ENCODE measurements at places on chromosomes 2 and 18.
A peak's percentile ranks its signal among the peaks of the same experiment; 100 is the strongest.

DNA sequence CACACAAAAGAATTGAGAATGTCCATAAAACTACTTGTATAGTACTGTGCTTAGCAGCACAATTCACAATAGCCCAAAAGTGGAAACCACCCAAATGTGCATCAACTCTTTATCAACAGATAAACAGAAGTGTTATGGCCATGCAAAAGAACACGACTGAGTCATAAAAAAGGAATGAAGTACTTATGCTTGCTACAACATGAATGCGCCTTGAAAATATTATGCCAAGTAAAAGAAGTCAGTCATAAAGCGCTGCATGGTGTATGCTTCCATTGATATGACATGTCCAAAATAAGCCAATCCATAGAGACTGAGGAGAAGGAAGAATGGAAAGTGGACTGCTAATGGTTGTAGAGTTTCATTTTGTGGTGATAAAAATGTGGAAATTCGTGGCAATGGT, 12.1 kb upstream of the MAP2 start:
- DNase-seq, result no peak

- DNase-seq, result no peak
Measured at GRCh38 chr2:65746931-65747675, 314.7 kb upstream of the SPRED2 start.

- DNase-seq, result peak; percentile 47
Measured at GRCh38 chr18:48836231-48836805, 114.4 kb downstream of the SMAD7 start.

GRCh38 chr18:70037431-70038061, 89.9 kb upstream of the CD226 start:
- DNase-seq, result no peak

DNA sequence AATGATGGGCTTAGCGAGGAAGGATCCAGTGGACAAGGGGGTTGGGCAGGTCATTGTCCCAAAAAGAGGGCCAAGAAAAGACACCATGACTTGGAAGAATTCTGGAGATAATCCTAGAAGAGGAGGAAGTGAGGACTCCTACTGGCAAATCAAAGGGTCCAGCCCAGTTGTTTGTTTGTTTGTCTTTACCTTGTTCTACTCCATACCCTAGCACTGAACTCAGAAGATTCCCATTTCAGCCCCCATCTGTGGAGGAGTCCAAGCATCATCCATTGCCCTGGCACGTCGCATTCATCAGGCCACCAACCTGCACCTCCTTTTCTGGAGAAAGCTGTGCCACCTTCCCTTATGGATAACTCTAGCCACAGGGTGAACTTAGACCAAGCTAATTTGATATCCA, 326.2 kb downstream of the EN1 start:
- no peak for DNase-seq

- no peak for DNase-seq
Measured at GRCh38 chr2:135557530-135557929, 26.2 kb downstream of the R3HDM1 start.

DNA sequence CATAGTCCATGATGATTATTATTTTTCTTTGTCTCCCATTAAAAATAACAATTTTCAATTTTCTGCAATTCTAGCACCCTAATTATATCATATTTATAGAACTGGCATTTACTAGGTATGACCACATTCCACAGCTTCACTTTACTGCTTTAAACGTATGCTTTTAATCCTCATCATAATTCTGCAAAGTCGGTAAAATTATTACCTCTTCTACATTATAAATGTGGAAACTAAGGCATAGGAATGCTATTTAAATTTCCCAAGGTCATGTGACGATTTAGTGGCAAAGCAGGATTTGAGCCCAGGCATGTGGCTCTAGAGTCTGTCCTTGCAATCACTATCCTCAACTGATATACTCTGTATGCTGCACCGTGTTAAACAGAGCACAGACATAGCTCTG, 866.4 kb downstream of the EPHA4 start:
- no peak for DNase-seq

- DNase-seq, result peak; percentile 77
Measured at GRCh38 chr2:70123051-70123828, 36.0 kb downstream of the PCBP1 start.

GRCh38 chr2:63861220-63861822, 19.6 kb downstream of the UGP2 start:
- no peak for DNase-seq

DNA sequence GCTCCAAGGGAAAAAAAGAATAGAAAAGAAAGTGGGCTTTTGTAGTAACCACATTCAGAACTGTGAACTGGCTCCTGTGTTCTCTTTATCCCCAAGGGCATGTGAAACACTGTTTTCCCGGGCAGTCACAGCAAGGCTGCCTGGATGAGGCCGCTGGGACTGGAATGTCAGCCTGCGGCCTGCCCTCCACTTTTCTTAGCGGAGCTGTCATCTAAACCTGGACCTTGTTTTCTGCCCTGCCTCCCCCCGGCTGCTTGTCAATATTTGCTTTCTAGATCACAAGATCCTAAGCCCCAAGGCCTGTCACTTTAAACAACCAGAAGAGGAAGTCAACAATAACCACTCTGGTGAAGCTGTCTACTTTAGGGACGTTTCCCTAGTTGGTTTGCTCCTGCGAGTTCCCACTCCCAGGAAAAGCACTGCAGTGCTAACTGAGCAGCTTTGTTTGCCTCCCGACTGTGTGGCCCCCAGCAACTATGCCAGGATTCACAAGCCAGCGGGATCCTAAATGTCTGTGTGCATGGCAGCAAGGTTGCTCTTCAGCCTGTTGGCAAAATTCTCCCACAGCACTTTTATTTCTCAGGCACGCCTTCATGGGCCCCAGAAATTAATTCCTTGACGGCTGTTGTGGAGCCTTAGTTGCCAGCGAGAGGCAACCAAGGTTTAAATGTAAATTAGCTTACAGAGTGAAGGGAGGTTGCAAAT, 30.6 kb downstream of the SOWAHC start:
- no peak for DNase-seq

DNA sequence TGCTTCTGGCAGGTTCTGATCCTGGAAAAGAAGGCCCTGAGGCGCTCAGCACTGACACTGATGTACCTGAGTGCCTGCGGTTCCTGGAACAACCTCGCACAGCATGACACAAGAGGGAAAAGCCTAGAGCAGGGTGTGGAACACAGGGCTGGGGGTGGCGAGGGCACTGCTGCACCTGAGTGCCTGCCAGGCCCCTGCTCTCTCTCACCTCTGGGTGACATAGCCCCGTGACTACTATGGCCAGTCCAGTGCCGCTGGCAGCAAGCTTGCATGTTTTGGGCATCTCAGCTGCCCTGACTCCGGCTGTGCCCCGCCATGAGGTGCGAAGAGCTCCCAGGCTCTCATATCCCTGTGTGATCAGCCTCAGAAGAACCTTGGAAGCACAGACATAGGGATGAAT, 825.2 kb upstream of the SALL3 start:
- DNase-seq, result no peak

- no peak for DNase-seq
Measured at GRCh38 chr2:206853915-206854314, 85.4 kb upstream of the CPO start.

DNA sequence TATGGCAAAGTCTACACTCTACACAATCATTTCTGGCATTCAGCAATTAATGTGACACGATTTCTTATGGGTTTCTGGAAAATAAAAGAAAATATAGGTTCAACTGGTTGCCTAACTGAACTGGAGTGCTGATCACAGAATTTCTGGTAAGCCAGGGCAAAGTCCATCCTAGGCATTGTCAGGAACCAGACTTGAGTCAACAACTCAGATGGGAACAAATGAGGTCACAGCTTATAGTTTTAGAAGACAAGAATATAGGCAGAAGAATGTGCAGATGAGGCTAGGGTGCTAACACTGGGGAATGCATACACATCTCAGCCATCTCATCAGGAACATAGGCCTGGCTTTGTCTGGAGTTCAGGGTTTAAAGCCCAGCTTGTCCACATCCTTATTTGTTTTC, 317.2 kb upstream of the ID2 start:
- no peak for DNase-seq

- DNase-seq, result no peak
Measured at GRCh38 chr2:104523921-104524320, 330.0 kb upstream of the POU3F3 start.

DNA sequence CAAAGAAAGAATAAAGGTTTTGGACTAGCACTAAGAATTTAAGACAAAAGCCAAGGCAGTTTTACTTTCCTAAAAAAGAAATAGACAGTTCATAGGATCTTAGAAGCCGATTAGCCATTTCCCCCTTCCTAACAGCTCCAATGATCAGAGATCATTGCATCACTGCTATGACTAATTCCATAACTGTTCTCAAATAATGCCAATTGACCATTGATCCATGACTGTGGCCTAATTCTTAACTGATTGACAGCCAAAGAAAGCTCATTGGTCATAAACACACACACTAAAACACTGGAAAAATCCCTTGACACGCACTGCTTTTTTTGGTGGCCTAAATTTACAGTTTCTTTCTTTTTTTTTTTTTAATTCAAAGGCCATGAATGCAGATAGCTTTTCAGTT, 345.0 kb upstream of the ACVR2A start:
- DNase-seq, result no peak

GRCh38 chr18:12398625-12399024, 9.1 kb upstream of the PRELID3A start:
- DNase-seq, result no peak

- DNase-seq, result no peak
Measured at GRCh38 chr2:241906826-241907570, 37.5 kb downstream of the RTP5 start.

DNA sequence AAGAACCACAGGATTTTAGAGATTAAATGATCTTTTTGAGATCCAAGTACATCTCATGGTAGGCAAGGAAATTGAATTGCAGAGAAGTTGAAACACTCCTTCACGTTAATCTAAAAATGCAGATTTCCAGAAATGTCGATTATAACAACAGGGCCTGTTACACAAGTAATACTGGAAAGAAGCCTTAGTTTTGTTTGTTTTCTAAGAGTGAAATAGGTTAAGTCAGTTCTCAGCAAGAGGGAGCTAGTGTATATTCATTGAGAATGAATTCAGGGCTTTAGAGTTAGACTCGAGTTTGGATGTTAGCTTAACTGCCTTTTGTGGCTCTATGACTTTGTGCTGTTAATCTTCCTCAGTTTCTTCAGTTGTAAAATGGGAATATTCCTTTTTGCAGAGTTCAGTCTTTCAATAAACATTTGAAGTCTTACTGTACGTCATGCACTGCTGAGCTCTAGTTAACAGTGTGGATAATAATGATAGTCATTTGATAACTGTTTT, 926 bp downstream of the NDUFV2 start:
- no peak for DNase-seq

- DNase-seq, result no peak
Measured at GRCh38 chr2:24123922-24124580, 782 bp downstream of the FAM228B start.

GRCh38 chr2:132915812-132916549, 246.0 kb upstream of the LYPD1 start:
- DNase-seq, result no peak

DNA sequence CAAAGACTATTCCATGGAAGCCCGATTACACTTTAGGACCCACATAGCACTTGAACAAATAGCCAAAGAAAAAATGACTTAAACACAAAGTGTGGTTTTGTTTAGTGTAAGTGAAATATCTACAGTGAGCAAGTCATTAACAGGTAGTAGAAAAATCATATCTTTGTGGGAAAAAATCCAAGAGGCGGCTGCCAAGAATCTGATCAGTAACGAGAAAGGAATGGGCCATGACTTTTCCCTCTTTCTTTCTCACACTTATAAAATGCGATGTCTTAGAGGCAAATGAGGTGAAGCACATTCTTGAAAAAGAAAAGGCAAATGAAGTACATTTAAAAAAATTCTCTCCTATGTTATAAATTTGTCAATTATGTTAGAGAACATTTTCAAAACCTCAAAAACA, 12.9 kb upstream of the GEMIN6 start:
- no peak for DNase-seq

GRCh38 chr2:237931205-237931721, 35.6 kb upstream of the UBE2F start:
- DNase-seq, result no peak

- no peak for DNase-seq
Measured at GRCh38 chr2:26873286-26873983, 25.5 kb downstream of the DPYSL5 start.

DNA sequence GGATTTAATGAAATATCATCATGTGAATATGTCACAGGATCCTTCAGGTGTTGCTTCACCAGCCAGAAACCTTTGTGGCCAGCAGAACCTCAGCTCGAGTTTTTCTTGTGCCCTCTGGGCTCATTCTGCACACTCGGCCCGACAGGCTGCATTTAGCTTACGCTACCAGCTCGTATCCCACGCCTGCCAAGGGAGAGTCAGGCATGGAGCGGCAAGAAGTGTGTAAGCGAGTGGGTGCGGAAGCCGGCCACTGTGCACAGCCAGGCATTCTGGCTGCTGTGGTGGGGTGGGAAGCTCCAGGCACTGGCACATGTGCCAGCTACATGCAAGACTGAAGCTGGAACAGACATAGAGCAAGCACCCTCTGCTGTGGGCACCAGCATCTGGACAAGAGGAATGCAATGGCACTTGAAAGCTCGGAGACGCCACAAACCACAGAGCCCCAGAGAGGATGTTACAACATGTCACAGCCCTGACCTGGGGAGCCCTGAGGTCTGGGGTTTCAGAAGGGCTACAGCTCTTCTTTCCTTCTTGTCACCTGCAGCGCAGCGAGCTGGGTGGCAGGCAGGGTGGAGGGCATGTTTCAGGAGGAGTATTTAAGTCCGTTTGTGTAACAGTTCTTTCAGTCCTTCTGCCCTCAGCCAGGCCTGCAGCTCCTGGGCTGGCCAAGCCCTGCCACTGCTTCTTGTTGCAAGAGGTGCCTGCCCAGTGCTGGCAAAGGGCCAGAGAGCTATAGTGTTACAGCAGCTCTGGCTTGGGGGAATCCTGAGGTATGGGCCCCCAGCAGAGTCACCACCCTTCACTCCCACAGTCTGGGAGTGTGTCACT, 257.3 kb upstream of the HNMT start:
- DNase-seq, result peak; percentile 66

DNA sequence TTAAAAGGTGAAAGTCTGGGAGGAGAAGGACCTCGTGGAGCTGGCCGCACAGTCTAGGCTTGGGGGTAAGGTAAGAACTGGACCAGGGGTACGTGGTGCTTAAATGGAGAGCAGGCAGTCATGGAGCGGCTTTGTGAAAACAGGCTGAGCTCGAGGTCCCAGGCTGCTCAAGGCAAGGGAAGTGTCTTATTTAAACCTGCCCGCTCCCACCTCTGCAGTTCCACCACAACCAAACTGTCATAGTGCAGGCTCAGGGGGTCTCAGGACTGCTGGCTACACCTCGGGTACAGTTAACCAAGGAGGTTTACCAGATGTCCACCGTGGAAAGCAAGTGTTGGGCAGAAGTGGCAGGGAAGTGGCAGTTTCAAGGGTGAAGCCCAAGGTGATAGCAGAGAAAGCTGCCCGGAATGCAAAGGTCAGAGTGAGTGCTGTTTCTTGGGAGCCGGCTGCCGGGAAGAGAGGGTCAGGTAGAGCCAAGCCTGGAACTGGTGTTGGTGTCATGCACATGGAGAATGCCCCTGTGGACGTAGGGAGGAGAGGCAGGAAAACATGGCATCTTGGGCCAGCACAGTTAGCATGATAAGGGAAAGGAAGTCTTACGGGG, 203.3 kb downstream of the GBX2 start:
- DNase-seq, result no peak

GRCh38 chr2:177325554-177325953, 61.0 kb upstream of the NFE2L2 start:
- no peak for DNase-seq

GRCh38 chr2:207219081-207219630, 53.4 kb upstream of the KLF7 start:
- DNase-seq, result no peak

Measured in aorta (tissue), 5 donors.